ENCODE measurements at places on chromosomes 12 and 14. TPM values are rescaled to one million over a fixed set of nuclear protein-coding genes. Genes with fewer than 3 reads are reported as not detected.

Gene RNASE7
- not detected for total RNA-seq

Gene CHGA
- total RNA-seq: 7.8 TPM

DNA sequence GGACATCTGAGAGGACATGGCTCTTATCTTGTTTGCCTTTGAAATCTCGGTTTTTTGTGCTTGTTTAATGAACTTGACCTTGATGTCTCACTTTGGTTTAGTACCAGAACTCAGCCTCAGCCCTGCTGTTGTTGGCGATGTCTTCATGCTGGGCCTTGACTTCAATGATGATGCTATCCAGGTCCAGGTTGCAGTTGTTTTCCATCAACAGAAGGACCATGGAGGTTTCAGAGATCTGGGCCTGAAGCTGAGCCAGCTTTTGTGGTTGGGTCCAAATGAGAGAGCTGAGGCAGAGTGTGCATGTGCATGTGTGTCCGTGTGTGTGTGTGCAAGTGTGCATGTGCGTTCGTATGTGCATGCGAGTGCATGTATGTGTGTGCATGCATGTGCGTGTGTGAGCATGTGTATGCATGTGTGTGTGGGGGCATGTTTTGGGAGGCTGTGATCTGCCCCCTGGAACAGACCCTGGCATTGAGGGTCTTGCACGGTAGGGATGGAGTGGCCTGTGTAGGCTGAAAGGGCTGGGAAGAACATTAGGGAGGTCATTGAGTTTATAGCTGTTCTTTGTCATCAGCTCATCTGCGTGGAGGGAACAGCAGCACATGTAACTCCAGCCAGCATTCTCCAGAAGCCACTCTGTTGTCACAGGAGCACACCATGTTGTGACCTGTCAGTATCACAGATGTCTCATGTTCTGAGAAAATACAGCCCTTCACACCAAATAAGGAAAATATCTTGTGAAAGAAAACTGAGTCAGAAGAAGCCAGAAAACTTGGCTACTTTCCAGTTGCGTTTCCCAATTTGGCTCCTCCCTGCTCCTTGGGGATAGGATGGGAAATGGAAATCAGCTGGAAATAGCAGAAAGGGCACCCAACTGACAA, 10.0 kb upstream of the KRT82 start:
- H3K27me3 ChIP-seq: no peaks in the 10 kb centered on the region
- H3K4me3 ChIP-seq: no peak overlapping the region
- no peaks in the 10 kb centered on the region for H3K4me1 ChIP-seq
- DNase-seq: no peak
- H3K27ac ChIP-seq: no peak overlapping the region
- no peaks in the 10 kb centered on the region for H3K36me3 ChIP-seq

DNA sequence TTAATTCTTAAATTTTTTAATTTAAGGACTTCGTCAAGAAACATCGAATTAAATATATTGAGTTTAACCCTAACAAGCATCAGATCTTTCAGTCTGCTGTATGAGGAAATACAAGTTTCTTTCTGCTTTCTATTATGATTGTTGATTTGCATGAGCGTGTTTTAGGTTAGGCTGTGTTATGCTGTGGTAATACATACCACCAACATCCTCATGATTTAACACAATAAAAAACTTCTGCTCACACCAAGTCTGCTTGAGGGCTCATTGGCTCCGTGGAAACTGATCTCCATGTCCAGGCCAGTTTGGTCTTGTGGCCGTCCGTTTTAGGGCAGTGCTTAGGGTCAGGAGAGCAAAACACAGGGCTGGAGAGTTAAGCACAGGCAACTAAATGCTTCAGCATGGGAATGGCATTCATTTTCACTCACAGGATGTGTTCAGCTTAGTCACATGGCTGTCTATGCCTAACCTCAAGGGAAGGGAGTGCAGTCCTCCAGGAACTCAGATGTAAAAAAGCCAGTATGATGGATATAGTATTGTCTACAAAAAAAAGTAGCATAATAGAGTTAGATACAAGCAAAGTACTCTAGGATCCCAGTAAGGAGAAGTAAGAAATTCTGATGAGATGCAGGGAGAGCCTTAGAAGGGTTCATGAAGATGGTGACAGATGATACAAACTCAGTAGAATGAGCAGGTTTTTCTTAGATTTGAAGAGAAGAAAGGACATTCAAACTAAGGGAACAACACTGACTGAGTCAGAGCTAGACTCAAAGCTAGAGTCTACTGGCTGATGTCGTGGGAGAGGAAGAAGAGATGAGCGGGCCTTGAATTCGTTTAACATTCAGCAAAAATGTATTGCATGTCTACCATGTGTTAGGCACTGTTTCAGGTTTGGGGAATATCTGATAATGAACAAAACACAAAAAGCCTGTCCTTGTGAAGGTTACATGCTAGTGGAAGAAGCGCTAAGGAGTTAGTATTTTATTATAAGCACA, 16.3 kb downstream of the MARK3 start:
- no peaks in the 10 kb centered on the region for H3K27me3 ChIP-seq
- H3K4me1 ChIP-seq: peaks cover 4% of the 10 kb centered on the region
- peak overlapping the region; percentile 36 for H3K27ac ChIP-seq

Gene SMCO2
- total RNA-seq: 0.20 TPM

- peaks cover 2% of the 10 kb centered on the region for H3K4me1 ChIP-seq
- no peak for DNase-seq
- H3K27me3 ChIP-seq: no peaks in the 10 kb centered on the region
- no peak overlapping the region for H3K27ac ChIP-seq
- H3K36me3 ChIP-seq: no peaks in the 10 kb centered on the region
- H3K4me3 ChIP-seq: no peak overlapping the region
These were observed 136.1 kb upstream of the MAP1LC3B2 start for GRCh38 chr12:116423094-116423493.

Gene RABGGTA
- 25.6 TPM for total RNA-seq

All from H9 (cell line).